ENCODE measurements at places on chromosomes 7 and 10.

DNA sequence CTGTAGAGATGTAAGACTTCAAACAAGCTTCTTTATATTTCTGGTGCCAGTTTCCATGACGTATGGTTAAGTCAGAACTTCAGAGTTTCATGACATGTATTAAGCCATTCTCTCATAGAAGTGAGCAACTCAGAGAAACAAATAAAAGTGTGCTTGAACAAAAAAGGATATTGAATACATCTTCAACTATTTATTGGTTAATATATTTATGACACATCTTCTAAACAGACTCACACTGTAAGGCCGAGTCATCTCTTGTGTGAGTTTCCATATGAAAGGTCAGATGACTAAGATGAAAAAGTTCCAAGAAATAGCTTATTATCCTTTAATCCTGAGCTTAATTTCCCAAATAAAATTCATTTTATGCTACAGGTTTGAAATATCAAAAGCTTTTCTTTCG is 105.5 kb upstream of the CSTF2T start:
- DNase-seq, result no peak

DNA sequence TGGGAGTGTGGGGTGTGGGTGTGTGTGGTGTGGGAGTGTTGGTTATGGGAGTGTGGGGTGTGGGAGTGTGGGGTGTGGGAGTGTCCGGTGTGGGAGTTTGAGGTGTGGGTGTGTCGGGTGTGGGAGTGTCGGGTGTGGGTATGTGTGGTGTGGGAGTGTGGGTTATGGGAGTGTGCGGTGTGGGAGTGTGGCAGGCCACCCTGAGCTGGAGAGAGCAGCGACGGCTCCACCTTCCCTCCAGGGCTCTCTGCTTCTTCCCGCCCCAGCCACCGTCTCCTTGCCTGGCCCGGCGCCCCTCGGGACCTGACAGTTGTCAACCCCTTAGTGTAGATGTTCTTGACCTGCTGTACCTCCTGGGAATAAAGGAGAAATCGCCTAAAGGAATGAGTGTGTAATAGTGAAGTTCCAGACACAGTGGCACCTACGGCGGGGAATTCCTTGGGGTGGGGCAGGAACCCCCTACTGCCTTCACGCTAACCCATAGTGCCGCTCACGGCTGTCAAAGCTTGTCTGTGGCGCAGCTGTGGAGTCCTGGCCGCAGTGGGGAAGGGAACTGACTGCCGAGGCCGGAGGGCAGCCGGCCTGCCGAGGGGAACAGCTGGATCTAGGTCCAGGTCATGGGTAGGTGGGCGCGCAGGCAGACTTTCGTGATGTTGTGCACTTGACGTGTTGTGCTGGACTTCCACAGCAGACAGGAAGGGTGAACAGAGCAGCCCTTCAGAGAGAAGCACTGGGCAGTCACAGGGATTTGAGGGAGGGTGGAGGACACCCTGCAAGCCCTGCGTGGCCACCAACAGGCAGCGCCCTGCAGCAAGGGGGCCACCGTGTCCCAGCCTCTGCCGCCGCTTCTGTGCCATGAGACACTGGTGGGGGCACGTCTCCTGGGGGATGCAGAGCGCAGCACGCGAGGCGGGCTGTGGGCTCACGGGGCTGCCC is 49.0 kb upstream of the EN2 start:
- DNase-seq, result no peak

DNA sequence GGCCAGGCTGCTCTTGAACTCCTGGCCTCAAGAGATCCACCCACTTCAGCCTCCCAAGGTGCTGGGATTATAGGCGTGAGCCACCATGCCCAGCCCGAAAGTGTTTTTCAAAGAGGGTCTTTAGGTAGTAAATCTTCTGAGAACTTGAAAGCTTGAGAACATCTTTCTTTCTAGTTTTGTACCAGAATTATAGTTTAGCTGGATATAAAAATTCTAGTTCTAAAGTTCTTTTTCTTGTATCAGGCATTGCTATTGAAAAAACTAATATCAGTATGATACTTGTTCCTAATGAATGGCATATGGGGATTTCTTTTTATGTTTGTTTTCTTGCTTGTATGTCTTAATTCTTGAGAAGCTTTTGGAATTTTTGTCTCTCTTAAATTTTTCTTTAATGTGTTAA is 43.2 kb downstream of the TLX1 start:
- no peak for DNase-seq

DNA sequence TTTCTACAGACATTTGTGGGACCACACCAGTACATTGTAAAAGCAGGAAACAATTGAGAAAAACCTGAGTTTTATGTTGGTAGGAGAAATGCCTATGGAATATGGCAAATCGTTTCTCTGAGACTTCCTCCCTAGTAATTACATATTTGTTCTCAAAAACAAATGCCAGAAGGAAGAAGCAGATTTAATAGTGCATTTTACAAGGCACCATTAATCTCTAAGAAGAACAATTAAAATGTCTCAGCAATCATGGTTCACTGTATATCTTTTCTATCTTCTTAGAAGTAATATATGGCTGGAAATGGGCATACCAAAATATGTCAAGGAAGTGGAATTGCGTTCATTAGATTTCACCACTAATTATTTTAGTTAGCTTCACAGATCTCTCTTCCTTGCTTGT is 13.3 kb downstream of the CAV1 start:
- no peak for DNase-seq

- no peak for DNase-seq
These were observed 662.7 kb upstream of the POT1 start for GRCh38 chr7:125592331-125592730.

DNA sequence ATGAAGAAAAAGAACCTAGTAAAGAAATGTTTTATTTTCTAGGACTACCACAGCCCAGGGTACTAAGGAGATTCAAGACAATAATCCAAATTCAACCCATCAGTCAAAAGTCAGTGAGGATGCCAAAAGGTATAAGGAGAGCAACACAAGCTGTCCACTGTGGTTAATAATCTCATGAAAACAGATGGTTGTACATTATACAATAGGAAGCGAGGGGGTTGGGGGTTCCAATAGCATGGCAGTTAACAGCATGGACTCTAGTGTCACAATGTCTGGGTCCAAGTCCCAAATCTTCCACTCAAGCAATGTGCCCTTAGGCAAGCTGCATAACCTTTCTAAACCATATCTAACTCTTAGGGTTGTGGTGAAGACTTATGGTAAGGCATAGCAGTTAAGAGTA is 35.1 kb downstream of the BRAF start:
- no peak for DNase-seq

GRCh38 chr10:47225928-47226645 is 73.9 kb upstream of the GDF10 start:
- DNase-seq, result no peak

GRCh38 chr7:135939261-135939812 is 37.8 kb downstream of the MTPN start:
- no peak for DNase-seq

DNA sequence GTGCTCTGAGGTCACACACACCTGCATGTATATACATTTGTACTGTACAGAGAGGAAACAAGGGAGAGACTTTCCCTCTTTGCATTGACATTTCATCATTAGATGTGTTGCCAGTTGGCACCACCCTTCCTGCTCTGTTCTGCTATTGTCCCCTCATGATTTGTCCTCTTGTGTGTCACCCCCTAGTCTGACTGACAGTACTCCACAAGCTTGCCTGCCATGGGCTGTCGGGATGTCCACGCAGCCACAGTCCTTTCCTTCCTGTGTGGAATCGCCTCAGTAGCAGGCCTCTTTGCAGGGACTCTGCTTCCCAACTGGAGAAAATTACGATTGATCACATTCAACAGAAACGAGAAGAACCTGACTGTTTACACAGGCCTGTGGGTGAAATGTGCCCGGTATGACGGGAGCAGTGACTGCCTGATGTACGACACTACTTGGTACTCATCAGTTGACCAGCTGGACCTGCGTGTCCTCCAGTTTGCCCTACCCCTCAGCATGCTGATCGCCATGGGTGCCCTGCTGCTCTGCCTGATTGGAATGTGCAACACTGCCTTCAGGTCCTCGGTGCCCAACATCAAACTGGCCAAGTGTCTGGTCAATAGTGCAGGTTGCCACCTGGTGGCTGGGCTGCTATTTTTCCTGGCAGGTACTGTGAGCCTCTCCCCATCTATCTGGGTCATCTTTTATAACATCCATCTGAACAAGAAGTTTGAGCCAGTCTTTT is 9.4 kb downstream of the CLDN12 start:
- peak; percentile 30 for DNase-seq

GRCh38 chr7:64990216-64990615 is 620 bp downstream of the ZNF117 start:
- no peak for DNase-seq

GRCh38 chr7:152633504-152633903 is 42.4 kb downstream of the XRCC2 start:
- no peak for DNase-seq

GRCh38 chr10:99329304-99329553 is at the start of gene CNNM1:
Gene CNNM1, plus strand, starts transcription at chr10:99329356. Its CDS starts 32 bp downstream, at chr10:99329388.
- DNase-seq, result peak; percentile 32

- DNase-seq, result no peak
These were observed 18.6 kb downstream of the CUL1 start for GRCh38 chr7:148717266-148717793.

GRCh38 chr10:119652361-119652730 is 1.2 kb downstream of the BAG3 start:
- DNase-seq, result no peak

- DNase-seq, result no peak
These were observed 34.1 kb downstream of the OSBPL3 start for GRCh38 chr7:24945899-24946298.

DNA sequence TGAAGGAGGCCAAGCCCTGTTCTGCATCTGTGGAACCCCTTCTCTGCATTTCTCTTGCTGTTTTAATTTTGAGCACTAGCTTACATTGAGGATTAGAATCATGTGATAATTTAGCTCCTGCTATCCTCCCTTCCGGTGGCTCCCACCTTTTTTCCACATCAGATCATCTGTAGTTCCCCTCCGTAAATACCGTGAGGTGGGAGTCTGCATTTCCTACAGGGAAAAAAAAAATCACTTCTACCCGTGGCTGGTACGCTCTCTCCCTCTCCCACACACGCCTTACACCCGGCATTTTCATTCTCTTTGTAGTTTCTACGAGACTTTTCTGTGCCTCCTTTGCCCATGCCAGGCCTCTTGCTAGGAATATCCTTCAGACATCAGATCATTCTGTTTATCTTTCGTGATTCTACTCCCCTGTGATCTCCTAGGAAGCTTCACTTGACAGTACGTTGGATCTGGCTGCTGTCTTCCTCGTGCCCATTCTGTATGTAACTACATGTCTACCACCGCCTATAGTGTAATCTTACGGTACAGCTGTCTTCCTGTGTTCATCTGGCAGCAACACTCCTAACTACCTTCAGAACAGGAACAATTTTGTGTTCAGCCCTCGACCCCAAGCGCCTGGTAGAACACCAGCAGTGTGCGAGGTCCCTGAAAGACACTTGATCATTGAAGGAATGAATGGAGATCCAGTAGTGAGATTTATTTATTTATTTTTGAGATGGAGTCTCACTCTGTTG is 41.7 kb upstream of the OCM start:
- no peak for DNase-seq

- no peak for DNase-seq
These were observed 358.6 kb downstream of the PAXIP1 start for GRCh38 chr7:154644366-154644765.

DNA sequence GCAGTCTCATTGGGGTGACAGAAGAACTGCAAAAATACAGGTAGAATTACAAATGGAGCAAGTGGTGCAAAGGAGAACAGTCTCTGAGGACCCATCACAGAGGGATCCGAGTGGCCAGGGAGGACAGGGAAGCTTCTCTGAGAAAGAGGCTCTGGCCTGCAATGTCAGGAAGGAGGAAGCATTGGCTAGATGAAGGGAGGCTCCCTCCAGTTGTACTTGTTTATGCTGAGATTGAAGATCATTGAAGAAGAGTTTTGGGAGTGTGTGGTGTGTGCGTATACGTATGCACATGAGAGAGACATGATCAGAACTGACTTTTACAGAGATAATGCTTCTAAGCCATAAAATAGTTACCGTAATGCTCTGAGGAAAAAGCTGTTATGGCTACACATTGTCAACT is 274.7 kb upstream of the FZD8 start:
- no peak for DNase-seq

DNA sequence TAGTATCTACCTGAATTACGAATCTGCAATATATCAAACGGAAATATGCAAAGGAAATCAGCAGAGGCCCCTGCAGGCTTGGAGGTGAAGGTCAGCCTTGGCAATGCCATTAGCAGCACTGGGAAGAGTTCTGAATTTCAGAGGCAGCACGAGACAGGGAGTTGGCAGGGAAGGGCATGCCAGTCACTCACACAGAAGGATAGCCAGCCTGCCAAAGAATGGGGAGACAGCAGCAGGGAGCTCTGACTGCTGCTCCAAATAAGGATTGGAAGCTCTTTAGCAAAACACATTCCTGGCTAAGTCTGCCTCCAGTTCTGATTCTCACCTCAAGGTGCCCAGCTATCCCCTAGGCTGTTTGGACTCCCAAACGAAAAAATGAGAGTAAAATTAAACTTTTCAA is 188.0 kb downstream of the PDE1C start:
- no peak for DNase-seq

DNA sequence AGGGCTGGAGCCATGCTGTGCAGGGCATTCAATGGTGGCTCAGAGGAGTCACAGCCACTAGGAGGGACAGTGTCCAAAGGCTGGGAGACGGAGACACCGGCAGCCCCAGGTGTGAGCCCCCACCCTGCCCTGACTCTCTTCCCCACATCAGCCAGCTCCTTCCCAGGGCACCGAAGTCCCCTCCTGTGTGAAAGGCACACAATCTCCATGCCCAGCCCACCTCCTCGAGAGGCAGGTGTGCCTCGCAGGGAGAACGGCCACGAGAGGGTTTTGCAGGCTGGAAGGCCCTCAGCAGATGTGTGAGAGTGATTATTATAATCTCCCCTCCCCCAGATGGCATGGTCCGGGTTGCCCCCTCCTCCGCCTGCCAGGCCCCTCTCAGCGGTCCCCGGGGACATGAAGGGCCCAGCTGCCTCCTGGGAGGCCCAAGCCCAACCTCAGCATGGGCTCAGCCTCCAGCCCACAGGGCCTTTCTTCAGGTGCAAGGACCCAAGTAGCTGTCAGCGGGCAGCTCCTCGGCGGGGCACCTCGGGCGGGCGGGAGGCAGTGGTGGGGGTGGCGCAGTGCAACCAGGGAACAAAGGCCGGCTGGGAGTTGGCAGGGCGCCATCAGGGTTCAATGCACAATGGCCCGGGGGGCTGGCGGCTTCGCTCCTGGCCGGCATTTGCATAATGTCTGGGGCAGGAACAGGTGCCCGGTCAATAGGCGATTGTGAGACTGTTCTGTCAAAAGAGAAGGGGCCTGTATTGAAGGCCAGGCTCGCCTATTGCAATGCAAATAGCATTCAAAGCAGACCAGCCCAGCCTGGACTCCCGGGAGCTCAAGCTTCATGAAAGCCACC is 155.3 kb upstream of the ZMIZ1 start:
- no peak for DNase-seq

GRCh38 chr10:87511526-87511925 is 6.8 kb downstream of the MINPP1 start:
- DNase-seq, result no peak

- no peak for DNase-seq
These were observed 394.1 kb upstream of the MKI67 start for GRCh38 chr10:128520211-128520815.
